Diencephalon (tissue), 1 donor: ENCODE measurements at places on chromosomes 11 and 22. TPM values are rescaled to one million over a fixed set of nuclear protein-coding genes. Genes with fewer than 3 reads are reported as not detected.

TAF10 gene
- 14.8 TPM for total RNA-seq

DYNC2H1 gene
- total RNA-seq: 103 TPM

C11orf52 gene
- 0.69 TPM for total RNA-seq

THY1 gene
- total RNA-seq: 60.9 TPM

OR52E8 gene
- not detected for total RNA-seq

PACS1 gene
- total RNA-seq: 57.9 TPM

NLRP6 gene
- total RNA-seq: not detected

NXPE4 gene
- not detected for total RNA-seq

CARD18 gene
- not detected for total RNA-seq

TEX12 gene
- 1.8 TPM for total RNA-seq

TRIM49 gene
- total RNA-seq: 0.23 TPM

FOLR1 gene
- 9.2 TPM for total RNA-seq

TNNT3 gene
- not detected for total RNA-seq

DKK3 gene
- total RNA-seq: 477 TPM

RASSF10 gene
- 10.8 TPM for total RNA-seq

KRTAP5-7 gene
- not detected for total RNA-seq

SLC35C1 gene
- 6.7 TPM for total RNA-seq

EXPH5 gene
- 2.3 TPM for total RNA-seq

FBLN1 gene
- total RNA-seq: 27.0 TPM

CCDC82 gene
- 61.1 TPM for total RNA-seq

GDPD4 gene
- not detected for total RNA-seq

GAB4 gene
- not detected for total RNA-seq

BIK gene
- 0.46 TPM for total RNA-seq

OR56A1 gene
- 0.23 TPM for total RNA-seq

FAT3 gene
- total RNA-seq: 304 TPM

RASL10A gene
- 1.6 TPM for total RNA-seq

DLG2 gene
- 158 TPM for total RNA-seq

TPH1 gene
- 0.69 TPM for total RNA-seq

OR52N4 gene
- total RNA-seq: not detected

TIMP3 gene
- total RNA-seq: 53.5 TPM

DERL3 gene
- 1.6 TPM for total RNA-seq

OR2AG2 gene
- 1.4 TPM for total RNA-seq

IGSF9B gene
- 40.8 TPM for total RNA-seq

ACAT1 gene
- 87.0 TPM for total RNA-seq

YDJC gene
- 5.5 TPM for total RNA-seq

P2RY2 gene
- not detected for total RNA-seq

P2RY6 gene
- 0.92 TPM for total RNA-seq

CHRDL2 gene
- total RNA-seq: not detected

OR51B4 gene
- not detected for total RNA-seq

SSH3 gene
- total RNA-seq: 4.6 TPM

CHRM1 gene
- total RNA-seq: 6.5 TPM

MRGPRE gene
- total RNA-seq: not detected

OR52M1 gene
- not detected for total RNA-seq
